ENCODE measurements at places on chromosomes 5 and 9. TPM values are rescaled to one million over a fixed set of nuclear protein-coding genes. Genes with fewer than 3 reads are reported as not detected.

Gene CCDC152
- total RNA-seq = 18.1 TPM

Gene IGFBPL1
- not detected for total RNA-seq

Gene PCDHB7
- total RNA-seq = not detected

Gene NUTM2G
- total RNA-seq = not detected

Gene PHF24
- 0.30 TPM for total RNA-seq

Gene GDA
- not detected for total RNA-seq

DNA sequence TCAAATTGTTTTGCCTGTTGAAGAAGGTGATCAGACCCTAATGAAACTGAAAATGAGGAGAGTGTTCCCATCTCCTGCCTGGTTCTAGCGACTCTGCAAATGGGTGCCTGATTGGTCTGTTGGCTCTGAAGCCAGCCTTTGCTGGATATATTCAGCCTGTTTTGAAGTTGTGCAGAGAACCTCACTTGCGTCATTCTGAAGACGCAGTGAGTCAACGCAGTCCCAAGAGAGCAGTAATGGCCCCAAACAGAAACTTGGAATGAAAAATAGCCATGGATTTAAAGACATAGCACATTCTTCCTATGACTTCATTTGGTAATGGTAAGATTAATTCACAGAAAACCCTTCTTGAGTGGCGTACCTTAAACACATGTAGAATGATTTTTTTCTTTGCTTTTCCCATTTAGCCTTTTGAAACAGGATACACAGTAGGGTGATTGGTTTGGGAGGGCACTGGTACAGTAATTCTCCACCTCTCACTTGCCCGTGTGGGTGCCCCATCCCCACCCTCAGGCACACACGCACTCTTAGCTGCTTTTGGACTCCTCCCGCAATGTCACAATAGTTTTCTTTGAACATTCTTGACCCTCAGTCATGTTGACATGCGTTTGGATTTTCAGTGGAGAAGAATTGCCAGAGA is 54.1 kb upstream of the ABL1 start:
- H3K36me3 ChIP-seq = no peaks in the 10 kb centered on the region
- DNase-seq = no peak
- no peak overlapping the region for H3K27ac ChIP-seq
- no peaks in the 10 kb centered on the region for H3K27me3 ChIP-seq
- H3K4me3 ChIP-seq = no peak overlapping the region

DNA sequence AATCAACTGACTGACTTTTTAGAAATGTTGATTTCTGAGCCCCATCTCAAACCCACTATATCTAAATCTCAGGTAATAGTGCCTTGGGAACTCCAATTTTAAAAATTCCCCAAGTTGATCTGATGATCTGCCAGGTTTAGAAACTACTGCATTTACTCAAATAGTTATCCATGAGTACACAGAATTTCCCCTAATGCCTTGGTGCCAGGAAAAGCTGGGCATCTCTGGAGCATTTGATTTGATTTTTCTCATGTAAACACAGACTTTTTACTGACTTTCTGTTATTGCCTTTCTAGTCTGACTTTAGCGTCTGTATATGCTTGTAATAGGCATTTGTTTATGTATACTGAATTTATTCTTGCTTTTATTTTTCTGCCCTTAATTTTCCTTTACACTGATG is 35.8 kb downstream of the MTREX start:
- DNase-seq = no peak
- no peaks in the 10 kb centered on the region for H3K27me3 ChIP-seq
- H3K4me3 ChIP-seq = no peak overlapping the region
- peaks cover 23% of the 10 kb centered on the region for H3K36me3 ChIP-seq

GRCh38 chr5:147240266-147240985 is 5.6 kb downstream of the STK32A start:
- peaks cover 21% of the 10 kb centered on the region for H3K27me3 ChIP-seq
- no peak overlapping the region for H3K4me3 ChIP-seq
- no peak overlapping the region for H3K27ac ChIP-seq
- H3K4me1 ChIP-seq = no peaks in the 10 kb centered on the region
- no peak for DNase-seq

GRCh38 chr5:59673438-59674058 is 220.0 kb downstream of the PDE4D start:
- no peak overlapping the region for H3K27ac ChIP-seq
- no peak overlapping the region for H3K4me3 ChIP-seq
- no peaks in the 10 kb centered on the region for H3K4me1 ChIP-seq
- no peaks in the 10 kb centered on the region for H3K36me3 ChIP-seq

DNA sequence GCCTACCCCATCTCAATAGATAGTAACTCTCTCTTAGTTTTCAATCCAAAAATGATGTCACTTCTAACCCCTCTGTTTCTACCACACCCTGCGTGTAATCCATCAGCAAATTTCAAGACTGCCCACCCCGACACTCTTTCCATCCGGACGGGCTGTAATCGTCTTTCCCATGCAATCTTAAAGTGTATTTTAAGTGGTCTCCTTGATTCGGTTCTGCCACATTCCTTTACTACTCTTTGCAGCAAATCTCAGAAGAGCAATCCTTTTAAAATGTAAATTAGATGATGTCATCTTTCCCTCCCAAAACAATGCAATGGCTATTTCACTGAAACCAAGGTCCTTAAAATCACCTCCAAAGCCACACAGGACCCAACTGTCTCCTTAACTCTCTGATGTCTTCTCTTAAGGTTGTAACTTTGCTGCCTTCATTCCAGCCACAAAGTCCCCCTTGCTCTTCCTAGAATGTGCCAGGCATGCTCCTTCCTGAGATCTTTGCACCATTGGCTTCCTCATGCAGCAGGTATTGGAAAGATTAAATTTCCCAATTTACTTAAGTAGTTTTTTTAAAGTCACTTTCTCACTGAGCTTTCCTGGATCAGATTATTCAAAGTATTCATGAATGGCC is 932.5 kb upstream of the WWC1 start:
- H3K4me3 ChIP-seq = no peak overlapping the region
- H3K27me3 ChIP-seq = no peaks in the 10 kb centered on the region
- H3K4me1 ChIP-seq = no peaks in the 10 kb centered on the region
- no peaks in the 10 kb centered on the region for H3K36me3 ChIP-seq

- DNase-seq = no peak
- H3K27ac ChIP-seq = no peak overlapping the region
- no peak overlapping the region for H3K4me3 ChIP-seq
- H3K27me3 ChIP-seq = no peaks in the 10 kb centered on the region
- H3K36me3 ChIP-seq = no peaks in the 10 kb centered on the region
These were observed 204.5 kb downstream of the FBXL7 start for GRCh38 chr5:15704397-15704947.

GRCh38 chr5:53219610-53220009 is 110.1 kb upstream of the MOCS2 start:
- no peaks in the 10 kb centered on the region for H3K36me3 ChIP-seq
- no peaks in the 10 kb centered on the region for H3K4me1 ChIP-seq
- H3K27me3 ChIP-seq = peaks cover 7% of the 10 kb centered on the region
- no peak for DNase-seq
- no peak overlapping the region for H3K27ac ChIP-seq
- no peak overlapping the region for H3K4me3 ChIP-seq

GRCh38 chr9:114652776-114653555 is 4.6 kb downstream of the TEX53 start:
- peaks cover 21% of the 10 kb centered on the region for H3K36me3 ChIP-seq
- H3K4me1 ChIP-seq = peaks cover 17% of the 10 kb centered on the region
- no peak for DNase-seq
- H3K27me3 ChIP-seq = no peaks in the 10 kb centered on the region

DNA sequence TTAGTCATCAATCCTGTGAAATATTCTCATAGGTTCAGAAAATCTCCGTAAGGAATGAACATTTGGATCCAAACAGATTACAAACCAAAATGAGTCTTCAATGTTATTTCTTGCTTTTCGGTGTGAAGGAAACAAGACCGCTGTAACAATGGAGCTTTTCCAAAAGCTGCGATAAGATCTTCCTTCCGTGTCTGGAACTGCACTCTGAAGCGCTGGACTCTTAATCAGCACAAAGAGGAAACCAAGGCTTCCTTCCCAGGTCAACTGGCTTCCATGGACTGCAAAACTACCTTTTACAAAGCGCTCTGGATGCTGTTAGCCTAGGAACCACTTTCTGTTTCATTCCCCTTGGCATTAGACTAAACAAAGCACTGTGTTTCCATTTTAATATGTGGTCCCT is 137.9 kb upstream of the BASP1 start:
- no peak overlapping the region for H3K4me3 ChIP-seq
- H3K27ac ChIP-seq = no peak overlapping the region
- no peak for DNase-seq
- no peaks in the 10 kb centered on the region for H3K4me1 ChIP-seq
- no peaks in the 10 kb centered on the region for H3K36me3 ChIP-seq

Data from activated naive CD8-positive, alpha-beta T cell treated with anti-CD3 and anti-CD28 coated beads for 36 hours (primary cell).